ENCODE measurements at places on chromosomes 11 and 22.

- H3K27ac ChIP-seq, result no peak overlapping the region
- no peak overlapping the region for H3K4me3 ChIP-seq
- DNase-seq, result no peak
These were observed 10.4 kb upstream of the YPEL1 start for GRCh38 chr22:21745948-21746347.

DNA sequence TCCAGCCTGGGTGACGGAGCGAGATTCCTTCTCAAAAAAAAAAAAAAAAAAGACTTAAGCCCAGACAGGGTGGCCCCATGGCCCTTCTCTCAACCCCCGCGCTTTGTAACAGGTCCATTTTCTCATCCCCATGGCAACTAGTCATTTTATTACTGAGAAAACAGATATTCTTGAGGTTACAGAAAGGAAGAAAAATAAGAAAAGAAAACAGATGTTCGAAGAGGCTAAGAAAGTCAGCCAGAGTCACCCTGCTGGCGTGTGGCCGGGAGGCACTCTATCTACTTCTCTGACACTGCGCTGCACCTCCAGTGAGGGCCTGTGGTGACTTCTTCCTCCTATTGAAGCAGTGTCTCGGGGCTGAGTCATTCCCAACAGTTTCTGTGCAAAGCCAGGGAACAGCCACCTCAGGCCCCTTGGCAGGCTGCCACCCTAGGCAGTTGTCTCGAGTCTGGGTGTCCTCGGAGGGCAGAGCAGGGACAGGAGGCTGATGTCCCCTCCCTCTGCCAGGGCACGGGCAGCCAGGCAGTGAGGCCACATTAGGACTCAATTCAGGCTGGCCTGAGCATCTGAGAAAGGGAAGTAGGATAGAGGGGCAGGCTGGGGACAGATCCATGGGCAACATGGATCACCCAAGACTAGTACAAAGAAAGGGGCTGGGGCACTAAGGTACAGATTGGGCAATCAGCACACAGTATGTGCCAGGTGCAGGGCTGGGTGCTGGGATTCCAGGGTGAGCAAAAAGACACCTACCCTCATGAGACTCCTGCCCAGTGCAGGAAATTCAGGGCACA, 16.4 kb upstream of the SYVN1 start:
- H3K36me3 ChIP-seq, result no peaks in the 10 kb centered on the region
- H3K27me3 ChIP-seq, result no peaks in the 10 kb centered on the region
- peaks cover 19% of the 10 kb centered on the region for H3K4me1 ChIP-seq
- no peak overlapping the region for H3K4me3 ChIP-seq
- no peak overlapping the region for H3K27ac ChIP-seq
- no peak for DNase-seq

DNA sequence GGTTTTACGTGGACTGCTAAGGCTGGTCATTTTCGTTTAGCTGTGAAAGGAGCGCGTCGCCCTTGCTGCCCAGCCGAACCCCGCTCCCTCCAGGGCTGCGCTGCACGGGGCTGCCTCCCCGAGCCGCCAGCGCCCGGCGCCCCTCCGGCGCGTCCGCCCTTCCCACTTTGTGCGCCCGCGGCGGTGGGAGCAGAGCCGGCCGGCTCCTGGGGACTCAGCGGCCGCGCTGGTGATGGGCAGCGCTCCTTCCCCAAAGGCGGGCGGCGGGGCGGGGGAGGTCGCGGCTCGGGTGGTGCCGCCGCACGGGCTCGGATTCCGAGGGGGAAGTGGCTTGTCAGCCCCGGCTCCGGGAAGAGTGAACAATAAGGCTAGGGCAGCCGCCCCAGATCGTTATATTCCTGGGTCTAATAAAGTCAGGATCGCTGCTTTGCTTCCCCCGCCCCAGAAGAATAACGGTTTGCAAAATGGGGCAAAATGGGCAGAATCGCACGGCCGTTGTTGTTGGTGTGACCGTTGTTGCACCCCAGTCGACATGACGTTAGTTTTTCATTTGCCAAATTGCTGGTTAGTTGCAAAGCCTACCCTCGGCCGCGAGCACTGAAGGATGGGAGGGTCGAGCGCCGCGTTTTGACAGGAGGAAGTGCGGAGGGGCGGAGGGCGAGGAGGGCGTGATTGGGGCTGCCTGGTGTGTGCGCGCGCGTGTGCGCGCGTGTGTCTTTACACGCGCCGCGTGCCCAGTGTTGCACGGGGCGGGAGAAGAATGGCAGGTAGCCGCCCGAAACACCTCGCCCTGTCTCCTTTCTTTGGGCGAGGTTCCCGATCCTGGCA, 745 bp downstream of the NCAM1 start:
- peaks cover 6% of the 10 kb centered on the region for H3K36me3 ChIP-seq
- H3K4me3 ChIP-seq, result peak overlapping the region; percentile 63
- peaks cover 13% of the 10 kb centered on the region for H3K4me1 ChIP-seq
- peaks cover 68% of the 10 kb centered on the region for H3K27me3 ChIP-seq
- H3K27ac ChIP-seq, result no peak overlapping the region

DNA sequence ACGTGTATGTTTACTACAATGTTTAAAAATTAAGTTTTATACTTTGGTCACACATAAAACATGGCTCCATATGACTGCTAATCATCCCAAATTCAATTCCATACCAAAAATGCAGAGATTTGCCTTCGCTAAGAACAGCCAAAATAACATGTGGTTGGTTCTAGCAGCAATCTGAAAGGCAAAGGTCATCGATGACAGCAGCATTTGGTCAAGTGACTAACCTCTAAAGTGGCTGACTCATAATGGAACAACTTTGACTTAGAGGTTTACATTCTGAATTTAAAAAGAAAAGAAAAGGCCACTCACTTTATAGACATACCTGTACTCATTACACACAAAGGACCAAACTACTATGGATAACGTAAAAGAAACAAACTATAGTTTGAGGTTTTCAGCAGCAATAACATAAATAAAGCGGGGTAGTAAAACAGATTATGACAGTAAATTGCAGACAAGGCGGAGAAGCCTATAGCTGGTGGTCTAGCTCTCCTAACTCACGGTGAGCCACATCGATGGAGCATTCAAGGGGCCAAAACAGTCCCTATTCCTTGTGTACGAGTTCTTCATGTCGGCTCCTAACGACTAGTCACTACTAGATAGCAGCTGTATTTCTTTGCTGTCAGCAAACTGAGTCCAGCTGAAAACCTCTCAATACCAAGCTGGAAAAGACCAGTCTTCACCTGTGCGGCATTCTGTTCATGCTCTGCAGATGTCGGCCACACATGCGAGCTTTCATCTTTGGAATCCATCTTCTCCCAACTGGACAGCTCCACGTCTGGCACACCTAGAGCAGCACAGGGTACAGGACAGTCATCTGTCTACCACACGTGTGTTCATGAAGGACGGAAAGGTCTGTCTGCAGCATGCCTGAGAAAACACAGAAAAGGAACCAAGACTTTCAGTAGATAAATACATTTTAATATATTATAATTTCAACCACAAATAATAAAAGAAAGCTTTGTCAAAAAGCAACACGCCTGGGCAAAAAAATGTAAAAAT, 42.1 kb downstream of the PRDM10 start:
- peak overlapping the region; percentile 49 for H3K27ac ChIP-seq
- no peak for DNase-seq
- no peaks in the 10 kb centered on the region for H3K27me3 ChIP-seq
- H3K4me1 ChIP-seq, result peaks cover 7% of the 10 kb centered on the region
- H3K36me3 ChIP-seq, result peaks cover 18% of the 10 kb centered on the region
- no peak overlapping the region for H3K4me3 ChIP-seq

- no peaks in the 10 kb centered on the region for H3K36me3 ChIP-seq
- no peaks in the 10 kb centered on the region for H3K27me3 ChIP-seq
- H3K4me3 ChIP-seq, result no peak overlapping the region
- H3K27ac ChIP-seq, result no peak overlapping the region
- H3K4me1 ChIP-seq, result no peaks in the 10 kb centered on the region
These were observed 531.1 kb downstream of the TBC1D22A start for GRCh38 chr22:47293368-47294221.

- no peaks in the 10 kb centered on the region for H3K4me1 ChIP-seq
- no peak overlapping the region for H3K4me3 ChIP-seq
- DNase-seq, result no peak
- H3K27ac ChIP-seq, result no peak overlapping the region
- H3K36me3 ChIP-seq, result no peaks in the 10 kb centered on the region
These were observed 13.8 kb upstream of the POGLUT3 start for GRCh38 chr11:108511851-108512474.

- no peaks in the 10 kb centered on the region for H3K36me3 ChIP-seq
- H3K27me3 ChIP-seq, result peaks cover 15% of the 10 kb centered on the region
- H3K27ac ChIP-seq, result no peak overlapping the region
- DNase-seq, result no peak
- H3K4me3 ChIP-seq, result no peak overlapping the region
These were observed 20.6 kb downstream of the IFT27 start for GRCh38 chr22:36755316-36755715.

DNA sequence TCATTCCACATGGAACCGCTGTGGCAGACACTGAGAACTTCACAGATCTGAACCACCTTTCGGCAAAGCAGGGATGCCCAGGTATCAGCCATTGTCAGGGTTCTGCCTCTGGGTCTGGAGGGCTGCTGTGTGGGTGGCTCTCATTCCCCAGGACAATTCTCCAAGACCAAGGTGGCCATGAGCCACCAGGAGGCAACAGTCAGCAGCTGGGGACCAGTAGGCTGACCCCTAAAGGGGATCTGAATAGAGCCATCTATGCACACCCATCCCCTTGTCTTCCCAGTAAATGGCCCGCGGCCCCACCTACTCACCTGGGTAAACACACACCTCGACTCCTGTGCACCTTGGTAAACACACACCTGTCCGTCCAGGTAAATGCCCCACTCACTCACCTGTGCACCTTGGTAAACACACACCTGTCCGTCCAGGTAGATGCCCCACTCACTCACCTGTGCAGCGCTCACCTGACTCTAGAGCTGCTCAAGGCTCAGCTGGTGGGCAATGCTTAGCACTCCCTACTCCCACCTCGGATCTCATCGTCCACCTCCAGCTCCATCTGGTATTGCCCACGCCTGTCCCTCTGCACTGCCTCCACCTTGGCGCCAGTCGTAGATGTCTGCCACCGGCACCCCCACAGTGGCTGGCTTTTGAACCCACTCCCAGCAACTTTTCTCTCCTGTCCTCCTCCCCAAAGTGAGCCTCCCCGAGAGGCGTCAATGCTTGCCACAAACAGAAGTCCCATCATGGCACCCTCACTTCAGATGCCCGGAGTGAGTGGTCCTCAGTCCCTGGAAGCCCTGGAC, 10.2 kb downstream of the SLC25A1 start:
- no peak for DNase-seq
- H3K4me3 ChIP-seq, result no peak overlapping the region
- peaks cover 32% of the 10 kb centered on the region for H3K27me3 ChIP-seq

GRCh38 chr11:116547571-116547970, 225.2 kb downstream of the BUD13 start:
- no peaks in the 10 kb centered on the region for H3K27me3 ChIP-seq
- H3K36me3 ChIP-seq, result no peaks in the 10 kb centered on the region
- H3K4me1 ChIP-seq, result no peaks in the 10 kb centered on the region
- no peak overlapping the region for H3K27ac ChIP-seq
- DNase-seq, result no peak
- no peak overlapping the region for H3K4me3 ChIP-seq

GRCh38 chr11:8803973-8804372, 107.0 kb upstream of the AKIP1 start:
- H3K36me3 ChIP-seq, result no peaks in the 10 kb centered on the region
- peaks cover 1% of the 10 kb centered on the region for H3K27me3 ChIP-seq
- H3K27ac ChIP-seq, result no peak overlapping the region
- no peak for DNase-seq
- H3K4me3 ChIP-seq, result no peak overlapping the region
- H3K4me1 ChIP-seq, result peaks cover 2% of the 10 kb centered on the region

DNA sequence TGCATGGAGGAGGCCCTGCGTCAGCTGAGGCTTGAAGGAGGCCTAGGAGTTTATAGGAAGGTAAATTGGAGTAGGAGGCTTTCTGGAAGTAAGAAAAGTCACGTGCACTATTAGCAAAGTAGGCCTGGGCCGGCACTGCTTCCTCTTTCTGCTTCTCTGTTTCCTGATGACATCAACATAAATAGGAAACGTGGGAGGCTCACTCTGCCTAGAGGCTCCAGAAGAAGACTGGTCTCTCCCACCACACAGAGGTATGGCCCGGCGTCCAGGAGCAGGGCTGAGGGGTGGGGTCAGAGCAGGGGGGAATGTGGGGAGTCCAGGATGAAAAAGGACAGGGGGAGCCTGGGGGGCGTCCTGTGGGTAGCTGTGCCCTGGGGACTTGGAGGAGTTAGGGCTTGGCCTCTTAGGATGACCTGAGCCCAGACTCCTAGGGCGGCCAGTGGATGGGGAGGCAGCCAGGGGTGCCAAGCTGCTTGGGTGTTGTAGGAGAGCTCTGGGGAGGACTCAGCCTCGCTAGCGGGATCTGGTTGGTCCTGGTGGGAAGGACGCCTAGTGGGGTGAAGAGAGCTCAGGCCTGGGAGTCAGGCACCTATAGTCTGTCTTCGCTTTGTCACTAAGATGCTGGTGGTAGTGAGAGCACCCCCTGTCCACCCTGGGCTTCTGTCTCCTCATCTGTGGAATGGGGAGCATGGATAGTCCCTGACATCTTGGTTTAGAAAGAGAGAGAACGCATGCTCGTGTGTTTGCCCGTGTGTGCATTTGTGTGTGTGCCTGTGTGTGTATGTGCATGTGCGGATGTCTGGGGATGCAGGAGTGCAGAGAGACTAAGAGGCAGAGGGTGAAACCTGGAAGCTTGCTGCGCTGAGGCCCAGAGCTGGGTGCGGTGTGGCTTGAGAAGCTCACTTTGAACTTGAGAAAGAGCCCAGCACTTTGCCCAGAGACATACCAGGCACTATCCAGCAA, at the start of gene CSF2RB:
CSF2RB (plus strand) TSS at position 202 of the 963 bp plus-strand sequence. CDS start 8,580 bp downstream, outside the sequence.
- no peak for DNase-seq
- H3K27me3 ChIP-seq, result peaks cover 41% of the 10 kb centered on the region
- H3K36me3 ChIP-seq, result no peaks in the 10 kb centered on the region
- H3K4me1 ChIP-seq, result peaks cover 3% of the 10 kb centered on the region
- no peak within 1 kb of the TSS for H3K27ac ChIP-seq
- H3K4me3 ChIP-seq, result peak within 1 kb of the TSS; percentile 50

- no peak overlapping the region for H3K4me3 ChIP-seq
- no peaks in the 10 kb centered on the region for H3K36me3 ChIP-seq
- no peaks in the 10 kb centered on the region for H3K27me3 ChIP-seq
- H3K4me1 ChIP-seq, result no peaks in the 10 kb centered on the region
- DNase-seq, result no peak
These were observed 168.0 kb downstream of the PGR start for GRCh38 chr11:100961633-100962032.

DNA sequence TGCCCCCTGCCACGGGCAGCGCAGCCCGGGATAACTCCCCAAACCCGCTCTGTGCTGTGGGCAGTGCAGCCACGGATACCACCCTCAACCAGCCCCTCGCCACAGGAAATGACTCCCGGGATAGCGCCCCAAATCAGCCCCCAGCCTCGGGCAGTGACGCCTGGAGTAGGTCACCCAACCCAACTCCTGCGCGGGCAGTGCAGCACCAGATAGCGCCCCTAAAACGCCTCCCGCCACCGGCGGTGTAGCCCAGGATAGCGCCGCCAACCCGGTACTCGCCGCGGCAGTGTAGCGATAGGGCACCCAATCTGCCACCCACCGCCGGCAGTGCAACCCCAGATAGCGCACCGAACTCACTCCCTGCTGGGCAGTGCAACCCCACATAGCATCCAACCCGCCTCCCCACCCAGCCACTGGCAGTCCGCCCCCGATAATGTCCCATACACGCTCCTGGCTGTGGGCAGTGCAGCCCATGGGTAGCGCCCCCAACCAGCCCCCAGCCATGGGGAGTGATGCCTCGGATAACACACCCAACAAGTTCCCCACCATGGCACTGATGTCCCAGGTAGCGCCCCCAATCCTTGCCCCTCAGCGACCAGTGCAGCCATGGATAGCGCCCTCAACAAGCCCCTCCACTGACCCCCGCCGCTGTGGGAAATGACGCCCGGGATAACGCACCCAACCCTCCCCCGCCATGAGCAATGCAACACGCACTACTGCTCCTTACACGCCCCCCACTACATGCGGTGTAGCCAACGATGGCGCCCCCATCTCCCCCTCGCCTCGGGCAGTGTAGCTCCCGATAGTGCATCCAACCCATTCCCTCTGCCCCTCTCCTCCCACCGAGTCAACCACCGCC, 1.5 kb downstream of the RFPL2 start:
- H3K4me3 ChIP-seq, result peak overlapping the region; percentile 74
- H3K4me1 ChIP-seq, result peaks cover 75% of the 10 kb centered on the region
- no peak overlapping the region for H3K27ac ChIP-seq

All from activated CD4-positive, alpha-beta memory T cell treated with anti-CD3 and anti-CD28 coated beads, Interleukin-2, amount 10 ng/mL, durations not matched to agents 7 days and 5 days (primary cell).